ENCODE measurements at places on chromosomes 11 and 22. TPM values are rescaled to one million over a fixed set of nuclear protein-coding genes. Genes with fewer than 3 reads are reported as not detected.

DNA sequence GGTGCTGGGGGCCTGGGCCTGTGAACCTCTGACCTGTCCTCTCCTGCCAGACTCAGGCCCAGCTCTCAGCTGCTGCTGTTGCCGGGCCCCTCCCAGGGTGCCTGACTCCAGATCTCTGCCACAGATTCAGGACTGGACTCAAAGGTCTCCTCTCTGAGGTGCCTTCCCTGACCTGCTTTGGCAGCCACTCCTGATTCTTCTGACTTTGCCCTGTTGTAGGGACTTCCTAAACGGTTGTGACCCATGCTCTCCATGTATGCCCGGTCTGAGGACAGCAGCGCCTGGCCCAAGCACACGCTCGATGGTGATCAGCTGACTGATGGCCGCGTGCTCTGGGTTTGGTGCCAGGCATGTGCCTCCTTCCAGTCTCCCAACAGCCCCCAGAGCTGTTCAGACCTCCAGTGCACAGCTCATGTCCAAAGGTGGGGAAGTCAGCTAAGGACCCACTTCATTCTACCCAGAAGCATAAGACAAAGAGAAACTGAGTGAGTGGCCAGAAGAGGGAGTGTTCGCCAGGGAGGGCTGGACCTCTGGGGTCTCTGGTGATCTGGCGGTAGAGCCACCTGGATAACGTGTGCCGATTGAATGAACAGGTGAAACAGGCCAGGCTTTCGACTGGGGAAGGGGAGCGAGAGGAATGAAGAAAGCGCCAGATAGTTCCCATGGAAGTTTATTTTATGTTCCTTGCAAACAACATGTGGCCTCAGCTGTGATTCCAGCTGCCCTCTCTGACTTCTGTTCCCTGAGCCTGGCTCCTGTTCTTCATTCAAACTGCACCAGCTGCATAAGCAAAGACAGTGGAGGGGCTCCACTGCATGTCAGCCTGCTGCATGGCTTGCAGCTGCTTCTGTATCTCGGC lies 8.1 kb upstream of the TOP3B start:
- H3K36me3 ChIP-seq: no peaks in the 10 kb centered on the region
- no peak overlapping the region for H3K4me3 ChIP-seq
- no peaks in the 10 kb centered on the region for H3K27me3 ChIP-seq
- no peak overlapping the region for H3K27ac ChIP-seq
- H3K4me1 ChIP-seq: no peaks in the 10 kb centered on the region

- H3K27me3 ChIP-seq: no peaks in the 10 kb centered on the region
- H3K27ac ChIP-seq: no peak overlapping the region
- H3K4me3 ChIP-seq: no peak overlapping the region
- no peaks in the 10 kb centered on the region for H3K4me1 ChIP-seq
These were observed 52.1 kb upstream of the RASD2 start for GRCh38 chr22:35488513-35488912.

The OR5T3 gene
- not detected for total RNA-seq

DNA sequence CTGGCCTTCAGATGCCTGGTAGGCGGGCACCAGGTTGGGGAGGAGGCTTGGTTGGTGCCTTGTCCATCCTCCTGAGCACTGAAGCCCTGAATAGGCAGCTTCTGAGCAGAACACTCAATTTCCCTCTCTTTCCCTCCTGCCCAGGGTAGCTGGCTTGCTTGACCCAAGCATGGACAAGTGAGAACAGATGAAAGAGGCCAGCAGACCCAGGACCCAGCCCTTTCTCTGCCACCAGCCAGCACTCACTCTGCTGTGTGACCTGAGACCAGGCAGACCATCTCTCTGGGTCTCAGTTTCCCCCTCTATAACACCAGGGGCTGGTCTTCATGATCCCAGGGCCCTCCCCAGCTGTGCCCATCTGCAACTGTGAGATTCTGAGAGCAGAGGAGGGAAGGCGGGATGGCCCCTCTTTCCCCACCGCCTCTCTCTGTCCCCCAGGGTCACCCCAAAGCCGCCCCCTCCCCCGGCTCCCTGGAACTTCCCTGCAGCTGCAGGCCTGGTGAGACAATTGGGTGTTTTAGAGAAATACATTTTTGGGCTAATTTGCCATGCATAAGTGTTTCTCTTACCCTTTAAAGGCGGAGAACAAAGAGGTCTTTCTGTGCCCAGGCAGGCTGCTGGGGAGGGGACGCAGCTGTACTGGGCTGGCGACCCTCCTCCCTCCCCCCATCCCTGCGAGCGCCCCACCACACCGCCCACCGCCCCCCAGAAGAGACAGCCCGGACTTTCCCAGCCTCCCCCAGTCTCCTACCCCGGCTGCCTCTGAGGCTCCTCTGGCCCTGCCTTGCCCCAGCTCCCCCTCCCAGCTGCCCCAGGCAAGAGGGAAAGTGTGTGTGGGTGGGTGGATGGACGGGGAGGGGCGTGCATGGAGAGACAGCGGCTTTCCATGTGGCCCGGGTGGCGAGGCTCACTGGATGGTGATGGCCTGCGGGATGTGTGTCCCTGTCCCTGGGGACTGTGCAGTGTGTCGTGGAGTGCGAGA lies 30.8 kb upstream of the PICK1 start:
- H3K4me3 ChIP-seq: no peak overlapping the region
- no peaks in the 10 kb centered on the region for H3K27me3 ChIP-seq
- no peaks in the 10 kb centered on the region for H3K4me1 ChIP-seq
- no peak for DNase-seq
- H3K36me3 ChIP-seq: no peaks in the 10 kb centered on the region
- no peak overlapping the region for H3K27ac ChIP-seq

- H3K27ac ChIP-seq: no peak overlapping the region
- no peak for DNase-seq
- no peaks in the 10 kb centered on the region for H3K36me3 ChIP-seq
- H3K27me3 ChIP-seq: peaks cover 16% of the 10 kb centered on the region
These were observed 4.4 kb upstream of the CD44 start for GRCh38 chr11:35134403-35135148.

- H3K27me3 ChIP-seq: peaks cover 11% of the 10 kb centered on the region
- no peaks in the 10 kb centered on the region for H3K36me3 ChIP-seq
- H3K4me3 ChIP-seq: no peak overlapping the region
- H3K4me1 ChIP-seq: no peaks in the 10 kb centered on the region
- H3K27ac ChIP-seq: no peak overlapping the region
These were observed 21.7 kb downstream of the RASSF10 start for GRCh38 chr11:13030857-13031256.

DNA sequence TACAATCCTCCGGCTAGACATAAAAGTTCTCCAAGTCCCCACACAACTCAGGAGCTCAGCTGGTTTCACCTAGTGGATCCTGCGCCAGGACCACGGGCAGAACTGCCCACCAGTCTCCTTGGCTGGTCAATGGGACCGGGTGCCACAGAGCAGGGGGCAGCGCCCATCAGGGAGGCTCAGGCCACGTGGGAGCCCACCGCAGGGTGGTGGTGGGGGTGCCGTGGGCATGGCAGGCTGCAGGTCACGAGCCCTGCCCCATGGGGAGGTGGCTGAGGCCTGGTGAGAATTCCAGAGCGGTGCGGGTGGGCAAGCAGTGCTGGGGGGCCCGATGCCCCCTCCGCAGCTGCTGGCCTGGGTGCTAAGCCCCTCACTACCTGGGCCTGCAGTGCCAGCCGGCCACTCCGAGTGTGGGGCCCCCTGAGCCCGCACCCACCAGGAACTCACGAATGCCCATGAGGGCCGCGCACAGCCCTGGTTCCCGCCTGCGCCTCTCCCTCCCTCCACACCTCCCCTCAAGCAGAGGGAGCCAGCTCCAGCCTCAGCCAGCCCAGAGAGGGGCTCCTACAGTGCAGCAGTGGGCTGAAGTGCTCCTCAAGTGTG lies 1091.9 kb upstream of the TENM4 start:
- no peak for DNase-seq
- no peak overlapping the region for H3K27ac ChIP-seq
- H3K27me3 ChIP-seq: no peaks in the 10 kb centered on the region
- H3K4me3 ChIP-seq: no peak overlapping the region

GRCh38 chr22:29268511-29269229 lies 602 bp downstream of the EWSR1 start:
- H3K4me1 ChIP-seq: peaks cover 41% of the 10 kb centered on the region
- H3K4me3 ChIP-seq: peak overlapping the region; percentile 86
- no peaks in the 10 kb centered on the region for H3K27me3 ChIP-seq
- peak; percentile 44 for DNase-seq
- peak overlapping the region; percentile 94 for H3K27ac ChIP-seq

DNA sequence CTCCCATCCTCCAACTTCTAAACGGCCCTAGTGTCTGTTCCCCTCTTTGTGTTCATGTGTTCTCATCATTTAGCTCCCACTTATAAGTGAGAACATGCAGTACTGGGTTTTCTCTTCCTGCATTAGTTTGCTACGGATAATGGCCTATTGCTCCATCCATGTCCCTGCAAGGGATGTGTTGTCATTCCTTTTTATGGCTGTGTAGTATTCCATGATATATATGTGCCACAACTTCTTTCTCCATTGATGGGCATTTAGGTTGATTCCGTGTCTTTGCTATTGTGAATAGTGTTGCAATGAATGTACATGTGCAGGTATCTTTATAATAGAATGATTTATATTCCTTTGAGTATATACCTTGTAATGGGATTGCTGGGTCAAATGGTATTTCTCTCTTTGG lies 5.6 kb upstream of the SMIM38 start:
- no peak overlapping the region for H3K4me3 ChIP-seq
- no peaks in the 10 kb centered on the region for H3K27me3 ChIP-seq
- H3K27ac ChIP-seq: no peak overlapping the region

DNA sequence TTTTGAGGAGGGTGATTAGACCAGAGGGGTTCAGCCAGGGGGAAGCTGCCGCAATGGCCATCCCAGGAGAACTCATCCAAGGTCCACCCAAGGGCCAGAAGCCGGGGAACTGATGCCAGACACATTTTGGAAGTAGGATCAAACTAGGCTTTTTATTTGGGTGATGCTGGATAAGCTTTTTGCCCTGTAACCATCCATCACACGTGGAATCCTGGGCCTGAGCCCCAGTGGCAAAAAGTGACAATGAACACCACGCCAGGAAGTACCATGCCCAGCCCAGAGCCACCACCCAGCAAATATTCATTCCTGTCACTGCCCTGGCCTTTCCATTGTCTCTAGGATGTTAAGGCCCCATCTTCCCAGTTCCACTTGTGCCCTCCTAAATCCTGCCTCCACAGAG lies 85.9 kb downstream of the ZC3H12C start:
- H3K27ac ChIP-seq: no peak overlapping the region
- H3K4me1 ChIP-seq: peaks cover 2% of the 10 kb centered on the region
- H3K4me3 ChIP-seq: no peak overlapping the region
- H3K27me3 ChIP-seq: peaks cover 12% of the 10 kb centered on the region
- no peaks in the 10 kb centered on the region for H3K36me3 ChIP-seq
- no peak for DNase-seq

- H3K36me3 ChIP-seq: no peaks in the 10 kb centered on the region
- no peaks in the 10 kb centered on the region for H3K4me1 ChIP-seq
- H3K27ac ChIP-seq: no peak overlapping the region
These were observed 37.8 kb downstream of the OSBP2 start for GRCh38 chr22:30732426-30732825.

The MS4A14 gene
- not detected for total RNA-seq
